CD4-positive, alpha-beta T cell treated with Interleukin-4 for 1 hour (primary cell): ENCODE measurements at places on chromosomes 7 and 10.

- no peak for DNase-seq
Observed at GRCh38 chr7:151941009-151941408, 15.2 kb upstream of the GALNTL5 start.

DNA sequence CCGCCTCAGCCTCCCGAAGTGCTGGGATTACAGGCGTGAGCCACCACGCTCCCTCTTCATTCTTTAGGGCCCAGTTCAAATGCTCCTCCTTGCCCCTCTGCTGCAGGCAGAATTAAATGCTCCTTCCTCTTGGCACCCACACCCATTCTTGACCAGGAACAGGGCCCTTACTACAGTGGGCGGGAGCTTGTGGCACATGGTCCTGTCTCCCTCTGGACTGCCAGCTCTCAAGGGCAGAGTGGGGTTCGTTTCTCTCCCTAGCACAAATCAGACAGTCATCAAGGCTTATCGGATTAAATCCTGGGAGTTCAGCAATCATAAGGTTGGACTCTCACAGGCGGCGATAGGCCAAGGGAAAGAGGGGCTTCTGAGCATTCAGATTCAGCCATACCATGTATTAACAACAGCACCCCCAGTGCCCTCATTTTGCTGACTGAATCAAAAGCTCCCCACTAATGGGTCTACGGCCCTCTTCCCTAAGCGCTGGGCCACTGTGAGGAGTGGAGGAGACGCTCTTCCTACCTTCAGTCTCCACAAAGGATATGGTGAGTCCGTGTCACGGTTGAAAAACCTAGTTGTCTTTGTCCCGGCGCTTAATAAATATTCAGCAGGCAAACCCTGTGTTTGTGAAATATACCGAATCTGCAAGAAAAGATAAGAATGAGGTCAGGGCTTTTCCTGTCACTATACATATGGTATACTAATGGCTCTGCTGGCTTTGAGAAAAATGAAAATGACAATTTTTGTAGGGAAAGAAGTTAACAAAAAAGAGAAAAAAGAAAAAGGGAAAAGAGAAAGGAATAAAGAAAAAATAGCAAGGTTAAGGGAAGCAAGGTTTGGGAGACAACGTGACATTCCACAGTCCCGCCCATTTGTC is 107.4 kb downstream of the CLEC2L start:
- DNase-seq, result no peak

DNA sequence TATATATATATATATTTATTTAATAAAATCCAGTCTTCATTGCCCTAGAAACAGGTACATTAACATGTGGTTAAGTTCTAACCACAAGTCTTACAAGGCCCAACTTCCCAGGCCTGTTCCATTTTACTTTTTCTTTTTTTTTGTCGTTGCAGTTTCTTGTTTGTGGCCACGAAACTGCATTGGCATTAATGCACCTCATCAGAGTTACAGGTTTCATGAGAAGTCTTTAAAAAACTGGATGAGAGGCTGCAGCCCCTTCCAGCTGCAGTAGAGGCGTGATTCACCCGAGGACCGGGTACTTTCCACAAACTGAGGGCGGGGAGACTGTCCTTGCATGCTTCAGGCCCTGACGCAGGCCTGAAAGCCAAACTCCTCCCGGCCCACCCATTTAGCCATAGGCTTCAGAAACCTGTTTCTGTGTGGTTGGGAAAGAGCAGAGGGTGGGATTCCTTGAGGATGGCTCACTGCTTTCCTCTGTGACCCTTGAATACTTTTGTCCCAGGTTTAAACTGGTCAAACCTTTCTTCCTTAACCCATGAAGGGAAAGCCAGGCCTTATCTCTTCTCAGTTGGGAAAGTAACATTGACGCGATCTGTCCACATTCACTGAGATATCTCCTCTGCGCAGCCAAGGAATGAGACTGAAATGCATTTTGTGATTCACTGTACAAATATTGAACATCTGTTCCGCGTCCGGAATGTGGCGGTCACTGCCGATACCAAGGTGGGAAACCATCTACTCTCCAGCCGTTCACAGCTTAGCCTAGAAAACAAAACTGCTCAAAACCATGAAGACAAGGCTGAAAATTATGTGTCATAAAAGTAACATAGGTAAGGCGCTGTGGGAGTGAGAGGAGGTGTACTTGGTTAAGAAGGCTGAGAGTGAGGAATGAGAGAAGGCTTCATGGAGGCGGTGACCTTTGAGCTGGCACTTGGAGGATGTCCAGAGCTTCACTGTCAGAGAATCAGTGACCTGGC is 311.7 kb downstream of the GATA3 start:
- peak; percentile 54 for DNase-seq

GRCh38 chr10:113858541-113858940 is 4.1 kb downstream of the NHLRC2 start:
- DNase-seq, result no peak

GRCh38 chr10:120715171-120715570 is 136.0 kb upstream of the WDR11 start:
- no peak for DNase-seq

DNA sequence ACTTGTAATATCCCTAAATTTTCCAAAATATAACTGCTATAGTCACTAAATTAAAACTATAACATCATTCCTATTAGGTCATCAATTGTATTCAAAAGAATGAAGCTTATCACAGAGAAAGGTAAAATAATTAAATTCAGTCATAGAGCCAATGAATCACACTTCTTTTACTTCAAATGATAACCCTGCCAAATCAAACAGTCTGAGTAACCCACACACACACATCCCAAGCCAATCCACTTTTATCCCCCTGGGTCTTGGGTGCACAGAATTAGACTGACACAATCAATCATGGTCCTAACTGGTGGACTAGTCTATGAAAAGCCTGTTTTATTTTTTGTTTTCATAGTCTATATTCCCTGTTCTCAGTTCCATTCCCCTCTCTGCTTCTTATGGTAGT is 25.6 kb downstream of the CTNNA3 start:
- no peak for DNase-seq

DNA sequence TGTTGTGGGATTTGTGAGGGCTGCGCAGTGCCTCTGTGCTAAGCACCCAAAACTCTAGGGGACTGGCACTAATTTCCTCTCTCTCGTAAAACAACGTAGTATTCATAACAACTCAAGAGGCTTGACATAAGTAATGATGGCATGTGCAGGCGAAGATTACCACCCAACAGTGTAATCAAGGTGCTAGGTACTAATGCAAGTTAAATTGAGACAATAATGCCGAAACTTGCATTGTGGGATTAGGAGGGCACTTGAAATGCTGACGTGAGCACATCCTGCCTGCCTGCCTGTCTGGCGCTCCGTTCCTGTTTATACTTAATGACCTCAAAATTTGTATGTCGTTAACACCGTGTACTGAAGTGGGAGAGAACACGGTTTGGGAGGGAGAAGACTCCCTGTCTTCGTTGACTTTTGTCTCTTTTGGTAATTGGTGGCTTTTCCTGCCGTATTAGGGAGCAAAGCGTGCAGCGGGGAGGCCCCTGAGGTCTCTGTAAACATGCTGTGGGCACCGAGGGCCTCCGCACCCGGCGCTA is 139.0 kb downstream of the MGMT start:
- no peak for DNase-seq

DNA sequence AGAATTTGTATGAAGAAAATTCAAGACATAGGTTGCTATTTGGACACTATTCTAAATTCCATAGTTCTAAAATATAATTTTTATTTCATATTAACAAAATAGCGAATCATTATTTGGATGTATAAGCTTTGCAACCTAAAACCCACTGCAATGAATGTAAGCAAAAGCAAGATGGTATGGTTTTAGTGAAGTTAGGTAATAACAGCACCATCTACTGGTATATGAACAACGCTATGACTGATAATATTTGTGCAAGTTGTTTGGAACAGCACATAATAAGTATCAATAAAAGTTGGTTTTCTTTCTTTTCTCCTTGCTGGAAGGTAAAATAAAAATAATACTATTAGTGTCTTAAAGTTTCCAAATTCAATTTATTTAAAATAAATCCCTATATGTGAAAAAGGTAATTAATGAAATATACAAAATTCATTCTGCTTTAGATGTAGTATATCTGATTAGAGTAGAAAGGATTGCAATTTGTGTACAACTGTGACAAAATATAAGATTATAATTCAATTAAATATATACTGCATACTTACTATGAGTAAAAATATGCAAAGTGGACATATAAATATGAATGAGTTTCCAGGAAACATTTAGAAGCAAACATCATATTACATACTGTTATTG is 79.0 kb upstream of the LSM8 start:
- no peak for DNase-seq

GRCh38 chr10:48536156-48536500 is 68.7 kb downstream of the ARHGAP22 start:
- no peak for DNase-seq

- DNase-seq, result no peak
Observed at GRCh38 chr10:119503821-119504220, 38.7 kb downstream of the RGS10 start.

DNA sequence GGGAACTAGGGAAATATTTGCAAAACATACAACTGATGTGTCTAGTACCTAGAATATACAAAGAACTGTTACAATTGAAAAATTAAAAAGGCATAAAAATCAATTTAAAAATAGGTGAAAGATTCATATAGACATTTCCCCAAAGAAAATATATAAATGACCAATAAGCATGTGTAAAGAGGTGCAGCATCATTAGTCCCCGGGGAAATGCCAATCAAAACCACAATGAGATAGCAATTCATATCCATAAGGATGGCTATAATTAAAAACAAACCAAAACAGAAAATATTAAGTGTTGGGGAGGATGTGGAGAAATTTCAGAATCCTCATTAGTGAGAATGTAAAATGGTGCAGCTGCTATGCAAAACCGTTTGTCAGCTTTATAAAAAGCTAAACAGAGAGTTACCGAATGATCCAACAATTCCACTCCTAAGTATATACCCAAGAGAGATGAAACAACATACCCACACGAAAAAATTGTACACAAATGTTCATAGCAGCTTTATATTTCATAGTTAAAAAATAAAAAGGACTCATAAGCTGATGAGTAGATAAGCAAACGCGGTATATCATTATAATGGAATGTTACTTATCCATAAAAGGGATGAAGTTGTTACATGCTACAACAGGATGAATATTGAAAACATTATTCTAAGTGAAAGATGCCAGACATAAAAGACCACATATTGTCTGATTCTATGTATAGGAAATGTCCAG is 210.1 kb upstream of the INHBA start:
- DNase-seq, result no peak

- DNase-seq, result no peak
Observed at GRCh38 chr7:92648067-92648466, 57.9 kb upstream of the FAM133B start.

GRCh38 chr10:50512743-50513416 is 110.9 kb downstream of the SGMS1 start:
- peak; percentile 59 for DNase-seq

GRCh38 chr7:128405471-128406313 is 4.1 kb downstream of the IMPDH1 start:
- peak; percentile 68 for DNase-seq

DNA sequence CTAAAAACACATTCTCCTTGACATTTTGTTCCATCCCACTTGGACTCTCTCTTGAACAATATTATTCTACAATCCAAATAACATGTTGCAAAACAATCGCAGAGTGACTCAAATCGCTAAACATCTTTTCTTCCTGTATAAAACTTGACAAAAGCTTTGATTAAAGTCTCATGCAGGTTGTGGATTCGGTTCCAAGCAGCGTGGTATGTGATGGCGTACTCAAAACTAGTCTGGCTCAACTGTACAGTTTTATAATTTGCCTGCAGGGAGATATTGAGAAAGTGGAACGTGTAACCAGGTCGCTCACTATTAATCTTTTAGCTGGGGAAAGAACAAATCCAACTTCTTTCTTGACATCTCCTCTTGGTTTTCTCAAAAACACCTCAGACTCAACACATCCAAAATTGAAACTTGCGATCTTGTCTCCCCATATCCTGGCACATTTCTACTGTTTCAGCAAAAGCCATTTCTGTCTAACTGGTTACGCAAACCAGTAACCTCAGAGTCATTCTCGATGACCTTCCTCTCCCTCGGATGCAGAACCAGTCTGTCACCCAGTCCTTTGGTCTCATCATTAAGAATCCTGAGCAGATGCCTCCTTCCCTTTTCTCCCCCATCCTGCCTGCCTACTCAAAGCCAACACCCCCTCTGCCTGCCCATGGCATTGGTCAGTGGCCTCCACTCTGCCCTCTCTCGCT is 100.1 kb downstream of the CACNB2 start:
- no peak for DNase-seq

DNA sequence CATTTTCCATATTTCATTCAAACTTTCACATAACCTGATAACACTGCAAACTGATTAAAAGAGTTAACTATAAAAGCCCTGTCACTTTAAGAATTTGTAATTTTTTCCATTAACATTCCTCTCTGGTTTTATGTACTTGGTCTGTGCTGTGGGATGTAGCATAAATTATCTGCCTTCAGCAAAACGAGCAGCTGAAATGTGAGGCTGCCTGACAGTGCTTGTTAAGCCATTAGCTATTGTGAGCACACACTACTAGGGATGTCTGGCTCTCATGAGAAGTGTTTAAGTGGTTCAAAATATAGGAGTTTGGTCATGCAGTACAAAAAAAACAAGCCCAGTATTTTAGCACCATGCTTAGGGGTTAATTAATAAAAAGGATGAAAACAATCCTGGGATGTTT is 63.0 kb downstream of the HOXA1 start:
- DNase-seq, result no peak

DNA sequence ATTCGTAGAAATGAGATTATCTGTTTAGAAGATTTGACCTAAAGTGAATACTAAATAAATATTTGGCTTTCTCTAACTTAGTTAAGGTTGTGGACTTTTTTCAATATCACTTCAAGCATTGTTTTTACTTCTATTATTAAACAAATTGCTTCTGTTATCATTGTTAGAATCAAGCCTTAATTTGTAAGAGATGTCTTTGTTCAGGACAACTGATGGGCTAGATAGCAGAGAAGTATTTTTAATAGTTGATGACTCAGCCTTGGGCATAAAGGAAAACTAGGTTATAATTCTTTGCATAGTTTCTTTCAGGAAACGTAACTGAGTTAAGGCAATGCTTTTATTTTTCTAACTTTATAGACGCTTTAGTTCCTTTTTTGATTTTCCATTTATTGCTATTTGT is 128.8 kb upstream of the SMIM30 start:
- no peak for DNase-seq

GRCh38 chr7:151902311-151902710 is 25.4 kb upstream of the PRKAG2 start:
- no peak for DNase-seq
